ENCODE measurements at places on chromosomes 1 and 21. TPM values are rescaled to one million over a fixed set of nuclear protein-coding genes. Genes with fewer than 3 reads are reported as not detected.

The SPRR3 gene
- total RNA-seq = 51.4 TPM

The GNL2 gene
- total RNA-seq = 62.2 TPM

The DYNLT5 gene
- total RNA-seq = not detected

The S100A4 gene
- 55.4 TPM for total RNA-seq

The RGS7 gene
- not detected for total RNA-seq

The SPATA1 gene
- 0.72 TPM for total RNA-seq
